SJCRH30 (cell line): ENCODE measurements at places on chromosomes 4 and X. TPM values are rescaled to one million over a fixed set of nuclear protein-coding genes. Genes with fewer than 3 reads are reported as not detected.

DNA sequence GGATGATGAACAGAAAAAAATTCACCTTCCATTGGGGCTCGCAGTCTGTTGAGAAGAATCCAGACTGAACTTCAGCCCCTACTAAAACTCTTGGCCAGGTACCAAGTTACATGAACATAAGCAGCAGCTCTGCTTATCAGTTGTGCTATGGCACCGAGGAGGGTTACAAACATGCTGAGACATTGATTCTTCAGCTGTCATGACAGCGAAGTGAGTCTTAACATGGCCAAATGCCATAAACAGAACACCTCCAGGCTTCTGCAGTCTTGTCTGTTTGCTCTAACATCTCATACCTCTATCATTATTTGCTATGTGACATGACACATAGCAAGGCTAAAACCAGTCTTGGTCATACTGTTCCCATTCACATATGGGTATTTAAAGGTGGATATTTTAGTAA is 521.5 kb downstream of the GRID2 start:
- no peak for DNase-seq

- peak; percentile 80 for DNase-seq
Observed at GRCh38 chr4:110510955-110511544, 35.1 kb downstream of the ENPEP start.

DNA sequence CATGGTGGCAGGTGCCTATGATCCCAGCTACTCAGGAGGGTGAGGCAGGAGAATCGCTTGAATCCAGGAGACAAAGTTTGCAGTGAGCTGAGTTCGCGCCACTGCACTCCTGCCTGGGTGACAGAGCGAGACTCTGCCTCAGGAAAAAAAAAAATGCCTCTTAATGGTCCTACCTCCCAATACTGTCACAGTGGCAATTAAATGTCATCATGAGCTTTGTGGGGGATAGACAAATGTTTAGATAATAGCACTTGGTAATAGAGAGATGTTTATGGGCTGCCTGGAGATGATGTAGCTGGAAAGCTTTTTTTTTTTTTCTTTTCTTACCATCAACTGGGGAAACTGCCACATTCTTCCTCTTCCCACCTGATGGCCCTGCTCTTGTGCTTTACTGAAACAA is 33.0 kb downstream of the GRK4 start:
- DNase-seq: no peak

DNA sequence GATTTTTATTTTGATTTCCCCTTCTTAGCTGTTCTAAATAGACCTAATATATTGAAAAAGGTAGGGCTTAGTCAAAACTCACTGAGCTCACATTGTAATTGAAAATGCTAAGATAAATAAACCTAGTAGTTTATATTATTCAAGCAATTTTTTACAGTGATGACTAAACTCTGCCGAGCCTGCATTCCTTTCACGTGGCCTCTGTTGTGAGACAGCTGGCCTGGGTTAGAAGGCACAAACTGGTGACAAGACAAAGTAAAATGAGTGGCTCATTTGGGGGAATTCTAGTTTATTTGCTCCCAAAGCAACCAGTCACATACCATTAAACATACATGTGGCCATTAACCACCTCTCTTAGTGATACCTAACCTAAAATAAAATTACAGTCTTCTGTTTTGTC is 169.4 kb upstream of the TEX13C start:
- peak; percentile 54 for DNase-seq

Gene KLHL4
- total RNA-seq: 0.20 and 0.71 TPM in 2 replicates
